ENCODE measurements at places on chromosomes 2 and 18.
A peak's percentile ranks its signal among the peaks of the same experiment; 100 is the strongest.

DNA sequence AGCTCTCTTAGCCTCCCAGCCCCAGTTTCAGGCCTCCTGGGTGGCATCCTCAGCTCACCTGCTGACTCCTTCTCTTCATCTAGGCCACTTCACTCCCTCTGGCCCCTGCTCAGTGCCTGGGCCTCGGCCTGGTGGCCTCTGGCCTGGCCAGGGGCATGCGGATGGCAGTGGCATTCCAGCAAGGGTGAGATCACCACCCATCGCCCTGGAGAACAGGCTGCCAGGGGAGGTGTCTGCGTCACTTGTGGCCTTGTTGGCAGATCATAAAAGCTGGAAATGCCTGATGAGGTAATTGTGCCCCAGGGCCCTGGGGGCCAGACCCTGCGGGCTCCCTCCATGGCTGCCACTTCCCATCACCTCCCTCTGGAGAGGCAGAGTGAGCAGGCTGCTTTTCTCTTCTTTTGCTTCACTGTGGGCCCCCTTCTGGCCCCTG is 72.5 kb upstream of the SMAD2 start:
- H3K4me3 ChIP-seq: no peak overlapping the region
- no peaks in the 10 kb centered on the region for H3K27me3 ChIP-seq
- H3K4me1 ChIP-seq: peaks cover 3% of the 10 kb centered on the region
- no peak overlapping the region for H3K27ac ChIP-seq
- no peak for DNase-seq

GRCh38 chr2:10971161-10971887 is 59.6 kb downstream of the KCNF1 start:
- no peak overlapping the region for H3K27ac ChIP-seq
- no peak overlapping the region for H3K4me3 ChIP-seq
- no peak for DNase-seq
- H3K36me3 ChIP-seq: no peaks in the 10 kb centered on the region
- peaks cover 5% of the 10 kb centered on the region for H3K4me1 ChIP-seq

DNA sequence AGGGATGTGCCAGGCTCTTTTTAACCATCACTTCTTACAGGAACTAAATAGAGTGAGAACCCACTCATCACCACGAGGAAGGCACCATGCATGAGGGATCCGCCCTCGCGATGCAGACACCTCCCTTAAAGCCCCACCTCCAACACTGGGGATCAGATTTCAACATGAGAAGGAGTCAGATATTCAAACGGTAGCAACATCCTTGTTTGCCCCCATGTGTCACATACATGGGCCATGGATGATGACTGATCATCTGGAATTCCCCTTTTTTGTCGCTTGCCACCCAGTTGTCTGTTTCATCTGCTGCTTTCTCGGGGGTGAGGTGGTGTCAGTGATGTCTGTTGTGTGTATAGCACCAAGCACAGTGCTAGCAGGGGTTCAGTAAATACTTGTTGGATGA is 57.9 kb downstream of the NCK2 start:
- H3K4me1 ChIP-seq: 0 out of 2 replicates have a peak, but pooled peaks cover 3% of the 10 kb centered on the region
- no peaks in the 10 kb centered on the region for H3K27me3 ChIP-seq
- H3K36me3 ChIP-seq: no peaks in the 10 kb centered on the region
- H3K4me3 ChIP-seq: no peak overlapping the region
- no peak for DNase-seq
- H3K27ac ChIP-seq: no peak overlapping the region

DNA sequence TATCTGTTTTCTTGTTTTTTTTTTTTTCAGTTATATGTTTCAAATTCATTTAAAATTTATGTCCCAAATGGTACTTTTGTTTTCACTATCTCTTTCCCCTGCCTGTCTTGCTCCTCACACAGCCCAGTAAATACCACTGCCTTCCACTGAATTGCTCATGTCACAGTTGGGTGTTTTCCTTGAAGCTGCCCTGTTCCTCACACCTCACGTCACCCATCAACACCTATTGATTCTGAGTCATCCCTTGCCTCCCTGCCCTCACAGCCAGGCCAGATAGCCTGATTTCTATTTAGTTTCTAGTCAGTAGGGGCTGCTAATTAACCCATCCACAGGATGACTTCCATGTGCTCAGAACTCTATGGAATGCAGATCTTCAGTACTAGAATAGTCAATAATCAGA is 25.3 kb downstream of the FSHR start:
- no peaks in the 10 kb centered on the region for H3K4me1 ChIP-seq
- no peak for DNase-seq
- H3K36me3 ChIP-seq: no peaks in the 10 kb centered on the region
- no peak overlapping the region for H3K4me3 ChIP-seq
- no peaks in the 10 kb centered on the region for H3K27me3 ChIP-seq
- no peak overlapping the region for H3K27ac ChIP-seq

DNA sequence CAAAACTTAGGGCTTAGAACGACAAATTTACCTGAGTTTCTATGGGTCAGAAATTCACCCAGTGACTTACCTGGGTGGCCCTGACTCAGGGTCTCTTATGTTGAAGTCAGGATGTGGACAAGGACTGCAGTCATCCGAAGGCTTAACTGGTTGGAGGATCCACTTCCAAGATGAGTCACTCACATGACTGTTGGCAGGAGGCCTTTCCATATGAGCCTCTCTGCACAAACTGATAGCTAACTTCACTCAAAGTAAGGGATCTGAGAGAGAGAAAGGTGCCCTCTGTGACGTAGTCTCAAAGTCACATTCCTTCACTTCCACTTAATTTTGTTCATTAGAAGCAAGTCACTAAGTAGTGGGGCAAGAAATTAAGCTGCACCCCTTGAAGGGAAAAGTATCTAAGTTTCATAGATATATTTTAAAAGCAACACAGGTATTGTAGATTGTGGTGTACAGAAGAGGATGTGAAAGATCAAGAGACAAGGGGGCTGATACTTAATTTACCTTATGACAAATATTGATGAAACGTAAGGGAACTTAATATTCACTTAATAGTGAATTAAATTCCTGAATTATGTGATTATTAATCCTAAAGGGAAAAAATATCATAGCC is 48.4 kb downstream of the TANK start:
- H3K27me3 ChIP-seq: no peaks in the 10 kb centered on the region
- no peak overlapping the region for H3K27ac ChIP-seq
- no peaks in the 10 kb centered on the region for H3K4me1 ChIP-seq

- H3K27ac ChIP-seq: no peak overlapping the region
- no peaks in the 10 kb centered on the region for H3K27me3 ChIP-seq
- H3K4me1 ChIP-seq: peaks cover 1% of the 10 kb centered on the region
- no peak overlapping the region for H3K4me3 ChIP-seq
- no peaks in the 10 kb centered on the region for H3K36me3 ChIP-seq
- peak; percentile 29 for DNase-seq
Observed at GRCh38 chr2:177799531-177799930, 273.0 kb downstream of the PDE11A start.

All from iPS DF 6.9 (cell line).